Chondrocyte (in vitro differentiated cells): ENCODE measurements at places on chromosomes 13 and 19. TPM values are rescaled to one million over a fixed set of nuclear protein-coding genes. Genes with fewer than 3 reads are reported as not detected.

The SYNE4 gene
- 0.27 to 1.2 TPM (median 0.49 TPM) in 3 replicates for total RNA-seq

DNA sequence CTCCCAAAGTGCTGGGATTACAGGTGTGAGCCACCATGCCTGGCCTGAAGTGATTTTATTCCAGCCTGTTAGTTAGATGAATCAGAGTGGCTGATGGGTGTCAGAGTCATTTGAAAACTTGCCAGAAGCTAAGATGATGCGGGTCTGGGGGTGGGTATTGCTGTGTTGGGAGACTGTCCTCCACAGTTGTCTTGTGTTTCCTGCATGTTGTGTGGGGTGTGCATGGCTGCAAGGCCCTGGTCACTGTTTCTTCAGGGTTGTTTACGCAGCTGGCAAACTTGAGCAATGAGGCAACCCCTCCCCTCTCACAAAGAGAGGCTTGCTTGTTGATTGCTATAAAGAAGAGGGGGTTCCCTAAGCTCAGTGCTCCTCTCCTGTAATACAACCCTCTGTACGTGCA lies 71.8 kb downstream of the TRPM4 start:
- peak; percentile 20 for DNase-seq

DNA sequence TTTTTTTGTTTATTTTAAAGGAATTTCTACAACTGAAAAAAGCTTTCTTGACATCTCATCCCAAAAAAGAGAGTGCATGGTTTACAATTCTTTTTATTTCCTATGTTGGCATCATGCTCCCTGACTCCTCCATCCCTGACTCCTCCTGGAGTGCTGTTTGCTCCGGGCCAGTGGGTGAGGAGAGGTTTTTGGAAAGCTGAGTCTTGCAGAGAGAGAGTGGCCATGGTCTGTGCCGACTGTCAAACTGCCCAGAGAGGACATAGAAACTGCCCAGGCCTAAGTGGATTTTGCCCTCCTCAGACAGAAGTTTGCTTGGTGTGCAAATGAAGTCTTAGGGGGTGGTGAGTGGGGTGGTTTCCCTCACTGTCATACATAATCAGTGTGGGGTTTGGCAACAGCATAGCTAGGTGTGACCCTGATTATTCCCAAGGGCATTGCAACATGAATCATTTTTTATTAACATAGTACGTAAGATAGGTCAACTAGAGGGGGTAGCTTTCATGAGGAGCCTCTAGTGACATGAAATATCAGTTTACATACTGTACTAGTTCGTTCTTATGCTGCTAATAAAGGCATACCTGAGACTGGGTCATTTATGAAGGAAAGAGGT lies 179.8 kb upstream of the UBL3 start:
- DNase-seq = no peak

DNA sequence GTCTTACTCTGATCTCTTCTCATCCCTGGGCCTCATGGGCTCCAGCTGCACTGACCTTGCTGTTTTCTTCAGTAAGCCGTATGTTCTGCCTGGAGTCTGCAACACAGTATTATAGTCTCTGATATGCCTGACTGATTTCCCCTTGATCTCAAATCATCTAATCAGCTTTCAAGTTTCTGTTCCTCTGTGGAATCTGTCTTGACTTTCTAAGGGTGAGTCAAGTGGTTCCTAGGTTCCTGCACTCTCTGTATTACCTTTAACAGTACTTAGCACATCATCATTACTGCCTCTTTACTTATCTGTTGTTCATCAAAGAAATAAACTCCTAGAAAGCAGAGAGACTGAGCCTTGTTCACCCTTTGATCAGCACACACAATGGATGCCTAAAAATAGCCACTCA lies 350.7 kb downstream of the LMO7 start:
- no peak for DNase-seq

GRCh38 chr13:62093984-62094780 lies 678.5 kb upstream of the PCDH20 start:
- DNase-seq = no peak

DNA sequence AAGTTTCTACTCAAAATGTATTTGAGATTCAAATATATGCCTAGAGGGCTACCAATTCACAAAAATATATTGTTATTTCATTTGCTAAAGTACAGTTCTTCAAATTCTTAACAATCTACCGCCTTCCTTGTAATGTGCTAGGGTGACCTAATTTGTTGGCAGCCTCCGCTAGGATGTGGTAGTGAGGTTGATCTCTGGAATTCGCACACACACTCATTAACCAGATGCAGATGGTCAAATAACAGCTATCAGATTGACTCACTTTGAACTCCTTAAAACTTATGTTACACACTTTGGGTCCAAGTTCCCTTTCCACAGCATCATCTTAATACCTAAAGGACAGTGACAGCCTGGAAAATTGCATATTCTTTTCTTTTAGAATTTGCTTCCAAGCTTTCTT lies 367.3 kb downstream of the DCT start:
- DNase-seq = no peak

The TMEM255B gene
- 2.6 to 7.1 TPM (median 5.2 TPM) in 3 replicates for total RNA-seq

GRCh38 chr13:75798353-75799255 lies 162.5 kb downstream of the LMO7 start:
- DNase-seq = no peak

The TTC9B gene
- not detected in 3 replicates for total RNA-seq

DNA sequence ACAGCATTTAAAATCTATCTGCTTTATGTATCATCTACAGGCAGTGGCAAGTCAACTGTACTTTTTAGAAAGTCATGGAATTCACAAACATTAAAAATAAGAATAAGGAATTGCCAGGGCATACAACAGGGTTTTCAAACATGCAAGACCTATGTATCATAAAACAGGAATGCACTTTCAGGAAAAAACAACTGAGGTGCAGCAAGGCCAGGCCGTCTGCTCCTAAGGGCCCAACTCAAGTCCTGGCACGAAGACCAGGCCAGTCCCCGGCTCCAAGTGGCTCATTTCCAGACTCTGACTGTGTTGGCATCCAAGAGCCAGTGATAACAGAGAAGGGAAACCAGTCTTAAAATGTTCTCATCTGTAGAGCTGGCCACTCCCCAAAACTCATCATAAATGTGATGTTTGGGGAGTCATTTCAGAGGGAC lies 7.1 kb downstream of the RFX2 start:
- DNase-seq = no peak

DNA sequence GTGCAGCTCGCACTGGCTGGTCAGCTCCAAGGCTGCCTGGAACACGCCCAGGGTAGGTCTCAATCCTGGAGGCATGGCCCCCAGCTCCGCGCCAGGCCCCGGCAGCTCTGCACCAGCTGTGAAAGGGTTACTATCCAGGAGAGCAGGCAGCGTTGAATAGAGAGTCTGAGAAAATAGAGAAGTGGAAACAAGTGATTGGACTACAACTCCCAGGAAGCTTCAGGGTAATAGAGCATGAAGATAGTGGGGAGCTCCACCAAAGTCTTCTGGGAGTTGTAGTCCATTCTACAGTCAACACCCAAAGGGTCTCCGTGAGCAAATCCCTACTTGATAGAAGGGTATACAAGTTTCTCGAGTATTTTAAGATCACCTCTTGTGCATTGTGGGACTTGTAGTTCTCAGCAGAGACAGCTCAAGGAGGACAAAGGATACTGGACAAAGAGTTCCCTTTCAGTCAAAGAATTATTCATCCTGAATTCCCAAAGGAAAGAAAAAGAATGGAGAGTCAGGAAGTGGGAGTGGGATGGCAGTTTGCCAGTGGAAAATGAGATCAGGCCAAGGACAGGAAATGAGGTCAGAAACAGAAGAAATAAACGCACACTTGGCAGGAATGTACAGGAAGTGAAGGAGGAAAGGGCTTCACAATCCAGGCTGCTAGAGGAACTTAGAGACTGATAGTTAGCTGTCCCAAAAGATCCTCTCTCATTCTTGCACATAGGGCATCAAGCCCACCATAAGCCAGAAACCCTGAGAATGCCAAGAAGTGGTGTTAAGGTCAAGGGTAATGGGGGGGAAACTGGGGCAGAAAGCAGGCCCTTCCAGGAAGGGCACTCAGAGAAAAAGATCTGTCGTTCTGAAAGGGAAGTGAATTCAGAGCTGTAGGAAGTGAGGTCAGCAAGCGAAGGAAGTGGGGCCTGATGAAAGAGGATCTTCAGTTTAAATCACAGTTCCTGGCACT lies 5.5 kb upstream of the MAMSTR start:
- no peak for DNase-seq

The APOC4 gene
- not detected in 3 replicates for total RNA-seq

The DOCK9 gene
- total RNA-seq = 45.4 to 55.5 TPM (median 45.9 TPM) in 3 replicates

The WASF3 gene
- total RNA-seq = 18.5 to 24.9 TPM (median 23.6 TPM) in 3 replicates

- no peak for DNase-seq
These were observed 11.3 kb downstream of the CACNG6 start for GRCh38 chr19:54002495-54003315.

DNA sequence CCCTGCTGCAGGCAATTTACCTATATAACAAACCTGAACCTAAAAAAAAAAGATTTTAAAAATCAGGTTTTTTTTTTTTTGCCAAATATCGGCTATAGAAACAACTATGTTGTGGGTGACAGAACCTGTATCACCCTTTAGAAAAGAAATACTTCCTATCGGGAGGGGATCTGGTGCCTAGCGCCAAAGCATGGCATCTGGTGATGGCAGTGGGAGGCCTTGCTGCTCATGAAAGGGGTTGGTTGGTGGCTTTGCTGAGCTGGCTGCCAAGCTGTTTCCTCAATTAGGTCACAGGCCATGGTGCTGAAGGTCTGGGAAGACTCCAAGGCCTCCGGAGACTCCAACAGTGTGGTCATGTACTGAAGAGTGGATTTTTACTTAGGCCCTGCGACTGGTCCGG lies 328.5 kb downstream of the KLF5 start:
- DNase-seq = no peak

The CLDND2 gene
- 1.5 TPM in 1 of 3 replicates, not detected in the others for total RNA-seq

The KCTD15 gene
- 48.1 to 64.2 TPM (median 60.7 TPM) in 3 replicates for total RNA-seq

DNA sequence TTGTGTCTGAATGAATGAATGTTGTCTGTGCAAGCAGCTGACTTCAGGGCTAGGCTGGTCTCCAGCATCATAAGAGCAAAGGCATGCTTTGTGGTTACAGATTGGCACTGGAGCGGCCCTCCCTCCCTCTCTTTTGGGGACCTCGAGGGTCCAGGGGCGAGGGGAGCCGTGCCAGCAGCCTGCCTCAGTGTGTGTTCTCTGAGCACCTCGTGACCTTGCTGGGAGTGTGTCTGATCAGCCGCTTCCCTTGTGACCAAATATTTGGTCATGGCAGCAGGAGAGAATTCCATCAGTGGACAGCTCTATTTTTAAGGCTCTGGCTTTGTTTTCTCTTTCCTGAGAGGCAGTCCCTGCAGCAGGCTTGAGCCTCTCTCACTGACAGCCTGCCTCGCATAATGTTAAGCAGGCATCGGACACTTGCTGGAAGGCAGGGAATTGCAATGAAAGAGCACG lies 329.7 kb downstream of the UQCRFS1 start:
- no peak for DNase-seq

The SHFL gene
- 15.8 to 21.8 TPM (median 19.9 TPM) in 3 replicates for total RNA-seq

- DNase-seq = no peak
These were observed 314.1 kb downstream of the KLF5 start for GRCh38 chr13:73372666-73373627.

- no peak for DNase-seq
These were observed 24.4 kb downstream of the EPSTI1 start for GRCh38 chr13:42967660-42968059.

GRCh38 chr13:69243366-69243765 lies 864.3 kb upstream of the ATXN8OS start:
- DNase-seq = no peak

- no peak for DNase-seq
These were observed 5.4 kb downstream of the KCNC3 start for GRCh38 chr19:50323782-50324133.

The SELENOV gene
- total RNA-seq = not detected in 3 replicates

DNA sequence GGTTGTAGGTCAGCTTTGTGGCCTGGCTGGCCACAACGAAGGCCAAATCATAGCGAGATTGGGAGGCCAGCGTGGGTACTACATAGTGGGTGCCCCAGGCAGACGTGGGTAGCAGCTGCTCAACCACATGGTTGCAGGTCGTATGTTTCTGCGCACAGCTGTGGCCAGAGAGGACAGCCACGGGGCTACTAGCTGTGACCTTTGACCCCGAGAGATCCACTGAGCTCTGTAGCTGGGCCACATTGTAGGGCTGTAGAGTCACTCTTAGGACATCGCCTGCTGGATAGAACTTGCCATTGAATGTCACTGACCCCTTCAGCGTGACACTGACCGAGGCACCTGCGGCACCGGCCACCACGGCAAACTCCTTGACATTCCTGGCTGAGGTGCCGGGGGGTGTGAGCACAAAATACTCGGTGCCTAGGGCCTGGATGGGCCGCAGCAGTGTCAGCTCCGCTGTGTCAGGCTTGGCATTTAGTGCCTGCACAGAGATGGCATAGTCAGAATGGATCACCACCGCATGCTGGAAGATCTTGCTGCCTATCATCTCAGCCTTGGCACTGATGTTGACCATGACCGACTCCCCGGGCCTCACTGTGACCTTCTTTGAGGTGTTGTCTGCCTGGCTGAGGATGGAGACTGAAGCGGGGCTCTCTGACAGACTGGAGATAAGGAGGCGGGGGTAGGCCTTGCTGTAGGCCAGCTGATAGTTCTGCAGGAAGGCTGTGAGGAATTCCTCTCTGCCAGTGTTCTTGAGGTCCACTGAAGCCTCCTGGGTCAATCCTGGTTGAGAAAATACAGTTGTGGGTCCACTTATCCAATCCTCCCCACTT lies 6.7 kb downstream of the FCGBP start:
- DNase-seq = no peak

The ADPRHL1 gene
- total RNA-seq = 6.3 to 8.8 TPM (median 8.4 TPM) in 3 replicates

DNA sequence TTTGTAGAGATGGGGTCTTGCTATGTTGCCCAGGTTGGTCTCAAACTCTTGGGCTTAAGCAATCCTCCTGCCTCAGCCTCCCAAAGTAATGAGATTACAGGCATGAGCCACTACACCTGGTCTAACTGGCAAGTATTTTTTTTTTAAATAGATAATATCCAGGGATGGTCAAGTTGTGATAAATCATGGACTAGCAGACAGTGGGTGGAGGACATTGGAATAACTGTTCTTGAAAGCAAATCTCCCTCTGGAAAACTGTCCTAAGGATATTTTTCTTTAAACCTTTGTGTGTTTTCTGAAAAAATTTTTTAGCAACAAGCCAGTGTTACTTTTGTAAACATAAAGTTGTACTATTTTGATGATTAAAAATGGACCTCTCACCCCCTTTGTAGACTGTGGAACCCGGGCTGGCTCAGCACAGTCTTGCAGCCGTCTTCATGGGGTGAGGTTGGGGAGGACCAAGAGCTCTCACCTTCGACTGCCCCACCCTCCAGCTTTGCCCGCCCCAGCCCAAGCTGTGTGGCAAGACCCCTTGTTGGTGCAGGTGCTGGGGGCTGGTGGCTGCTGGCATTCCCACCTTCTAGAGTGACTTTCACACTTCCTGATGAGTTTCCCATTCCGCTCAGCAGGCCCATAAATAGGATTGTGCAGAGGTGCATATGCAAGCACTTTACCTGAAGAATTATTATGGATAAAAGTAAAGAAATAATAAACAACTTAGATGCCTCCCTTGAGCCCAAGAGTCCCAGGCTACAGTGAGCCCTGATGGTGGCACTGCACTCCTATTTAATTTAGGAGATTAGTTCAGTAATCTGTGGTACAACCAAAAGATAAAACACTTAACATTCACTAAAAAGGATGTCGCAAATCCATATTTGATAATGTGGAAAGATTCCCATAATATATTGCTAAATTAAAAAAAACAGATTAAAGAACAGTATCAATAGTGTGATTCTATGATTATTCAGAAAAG lies 107.3 kb downstream of the GADD45B start:
- no peak for DNase-seq
